ENCODE measurements at places on chromosomes 7 and 10.

DNA sequence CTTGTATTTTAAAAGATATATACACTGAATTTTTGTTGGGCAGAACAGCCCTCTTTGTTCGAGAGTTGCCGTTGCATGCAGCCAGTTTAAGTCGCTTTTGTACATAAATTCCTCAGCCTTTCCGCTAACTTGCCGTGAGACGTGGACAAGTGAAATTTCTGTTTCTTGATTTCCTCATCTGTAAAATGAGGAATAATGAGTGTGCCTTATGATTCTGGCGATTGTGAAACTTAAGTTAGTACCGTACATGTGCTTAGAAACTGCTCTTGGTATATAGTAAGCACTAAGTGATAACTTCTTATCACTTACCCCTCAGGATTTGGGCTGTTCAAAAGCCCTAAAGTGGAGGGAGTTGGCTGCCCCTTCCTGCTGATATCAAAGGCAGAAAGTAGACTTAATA, 1.4 kb downstream of the CCNJ start:
- DNase-seq: no peak

GRCh38 chr7:47281161-47281560, 300.8 kb downstream of the TNS3 start:
- no peak for DNase-seq

- no peak for DNase-seq
Measured at GRCh38 chr10:113033991-113034390, 83.9 kb downstream of the TCF7L2 start.

DNA sequence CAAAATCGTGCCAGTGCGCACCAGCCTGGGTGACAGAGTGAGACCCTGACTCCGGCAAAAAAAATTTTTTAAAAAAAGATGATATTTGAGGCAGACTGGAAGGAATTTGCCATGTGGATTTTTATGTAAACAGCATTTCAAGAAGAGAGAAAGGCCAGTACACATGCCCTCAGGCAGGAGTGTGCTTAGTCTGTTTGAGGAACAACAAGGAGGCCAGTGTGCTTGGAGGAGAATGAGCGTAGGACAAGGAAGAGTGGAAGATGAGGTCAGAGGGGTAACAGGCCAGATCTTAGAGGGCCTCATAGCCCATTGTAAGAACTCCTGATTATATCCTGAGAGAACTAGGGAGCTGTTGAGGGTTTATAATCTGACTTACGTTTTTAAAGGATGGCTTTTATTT, 17.2 kb upstream of the STRIP2 start:
- DNase-seq: no peak

- DNase-seq: no peak
Measured at GRCh38 chr10:117327262-117327661, 48.0 kb downstream of the PDZD8 start.

DNA sequence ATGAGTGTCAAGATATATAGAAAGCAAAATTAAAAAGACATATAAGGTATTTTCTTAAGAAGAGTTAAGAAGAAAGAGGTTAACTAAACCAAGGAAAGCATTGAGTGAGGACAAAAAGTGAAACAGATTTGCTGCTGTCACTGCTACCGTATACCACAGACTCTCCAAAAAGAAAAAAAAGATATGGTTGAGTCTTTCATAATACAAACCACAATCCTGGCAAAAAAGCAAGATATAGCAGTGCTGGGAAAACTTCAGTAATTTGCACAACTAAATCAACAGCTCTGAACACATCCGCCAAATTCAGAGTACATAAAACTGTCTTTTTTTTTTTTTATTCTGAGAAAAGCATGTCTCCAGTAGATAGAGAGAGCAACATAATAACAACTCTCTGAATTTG, 114.7 kb downstream of the ETV1 start:
- no peak for DNase-seq

- no peak for DNase-seq
Measured at GRCh38 chr10:92124616-92125143, 166.2 kb downstream of the CPEB3 start.

DNA sequence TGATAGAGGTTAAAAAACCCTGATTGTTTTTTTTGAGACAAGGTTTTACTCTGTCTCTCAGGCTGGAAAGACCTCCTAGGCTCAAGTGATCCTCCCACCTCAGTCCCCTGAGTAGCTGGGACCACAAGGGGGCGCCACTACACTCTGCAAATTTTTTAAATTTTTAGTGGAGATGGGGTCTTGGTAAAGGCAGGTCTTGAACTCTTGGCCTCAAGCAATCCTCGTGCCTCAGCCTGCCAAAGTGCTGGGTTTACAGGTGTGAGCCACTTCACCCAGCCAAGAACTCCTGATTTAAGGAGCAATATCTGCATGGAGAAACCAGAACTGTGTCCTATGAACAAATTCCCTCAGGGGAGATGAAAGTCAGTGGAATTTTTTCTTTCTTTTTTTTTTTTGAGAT, 7.3 kb upstream of the KLHDC10 start:
- peak; percentile 70 for DNase-seq

DNA sequence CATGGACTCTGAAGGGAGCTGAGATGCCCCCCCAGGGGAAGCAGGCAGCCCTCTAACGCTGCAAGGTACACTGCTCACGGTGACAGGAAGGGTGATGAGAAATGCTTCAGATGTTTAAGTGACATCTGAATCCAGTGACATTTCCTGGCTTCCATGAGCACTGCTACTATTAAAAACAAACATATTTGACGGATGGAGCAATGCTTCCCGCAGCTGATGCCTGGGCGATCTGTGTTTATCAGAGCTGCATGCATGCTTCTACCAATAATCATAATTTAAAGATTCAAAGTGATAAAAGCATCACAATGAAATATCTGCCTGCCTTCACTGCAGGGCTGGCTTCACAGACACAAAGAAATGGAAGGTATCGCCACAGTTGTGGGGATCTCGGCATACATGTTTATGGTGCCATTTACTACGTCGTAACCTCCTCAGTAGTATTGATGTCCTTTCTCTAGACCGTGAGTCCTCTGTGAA, 66.1 kb upstream of the AOAH start:
- no peak for DNase-seq

GRCh38 chr10:287026-287709, 151.9 kb downstream of the ZMYND11 start:
- no peak for DNase-seq

DNA sequence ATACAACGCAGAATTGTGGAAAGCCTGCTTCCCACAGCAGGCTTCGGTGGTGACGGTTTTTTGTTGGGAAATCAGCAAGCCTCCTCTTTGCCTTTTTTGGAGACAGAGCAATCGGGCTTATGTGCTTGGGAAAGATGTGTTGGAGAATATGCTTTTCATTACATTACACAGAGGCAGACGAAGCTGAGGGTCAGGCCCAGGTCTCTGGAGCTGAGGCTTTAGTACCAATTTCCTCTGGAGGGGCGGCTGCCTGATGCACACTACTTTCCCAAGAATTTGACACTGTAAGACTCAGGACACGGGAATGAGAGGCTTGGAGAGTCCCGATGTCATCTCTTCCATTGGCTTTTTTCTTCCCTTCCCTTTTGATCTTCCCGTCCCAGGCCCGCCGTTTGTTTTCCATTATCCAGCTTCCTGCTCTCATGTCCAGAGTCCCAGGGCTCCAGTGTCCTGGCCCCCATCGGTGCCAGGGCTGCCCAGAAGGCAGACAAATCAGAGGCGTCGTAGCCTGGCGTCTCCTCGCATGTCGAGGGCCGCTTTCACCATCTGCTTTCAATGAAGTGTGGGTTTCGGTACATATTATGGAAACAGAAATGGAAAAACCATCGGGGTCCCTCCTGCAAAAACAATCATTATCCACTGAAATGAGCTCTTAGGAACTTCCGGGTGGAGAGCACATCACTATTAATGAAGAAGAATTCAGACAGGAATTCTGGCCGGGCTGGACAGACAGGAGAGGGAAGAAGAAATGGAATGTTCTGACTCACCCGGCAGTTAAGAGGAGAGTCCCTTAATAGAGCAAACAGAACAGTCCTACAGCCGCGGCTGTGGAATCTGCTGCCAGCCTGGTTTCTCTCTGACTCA, 123.0 kb upstream of the JCAD start:
- DNase-seq: no peak

DNA sequence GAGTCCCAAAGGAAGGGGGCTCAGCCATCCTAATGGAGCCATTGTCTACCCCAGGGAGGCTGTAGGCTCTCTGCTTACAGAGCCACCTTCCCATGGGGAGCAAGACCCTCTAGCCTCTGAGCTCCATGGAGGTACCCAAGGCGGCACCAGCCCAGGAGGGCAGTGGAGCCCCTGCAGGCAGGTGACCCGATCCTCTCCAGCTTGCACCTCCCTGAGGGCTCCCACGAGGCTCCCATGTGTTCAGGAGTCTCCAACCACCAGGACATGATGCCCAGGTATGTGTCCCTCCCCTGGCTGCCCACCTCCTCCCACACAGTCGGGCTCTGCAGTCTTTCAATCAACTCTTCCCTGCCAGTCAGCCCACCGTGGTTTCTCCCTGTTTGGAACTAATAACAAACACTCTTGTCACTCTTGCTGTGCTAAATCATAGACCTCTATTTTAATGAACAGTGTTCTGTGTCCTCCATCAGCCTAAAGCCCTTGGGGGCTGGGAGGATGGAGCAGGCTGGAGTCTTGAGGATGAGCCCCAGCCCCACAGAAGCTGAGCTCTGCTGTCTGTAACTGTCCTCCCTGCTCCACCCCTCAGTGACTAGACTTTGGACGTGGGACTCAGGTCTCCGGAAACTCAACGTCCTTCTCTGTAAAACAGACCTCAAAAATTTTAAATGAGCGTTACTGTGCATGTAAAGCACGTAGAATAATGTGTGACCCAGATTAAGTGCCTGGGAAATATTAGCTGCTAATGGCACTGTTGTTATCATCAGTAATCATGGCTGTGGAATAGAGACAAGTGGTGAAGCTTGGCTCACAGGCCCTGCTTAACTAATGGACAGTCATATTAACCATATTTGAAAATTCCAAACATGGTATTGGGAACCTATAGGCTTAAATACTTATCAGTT, 298.9 kb downstream of the WDR37 start:
- no peak for DNase-seq

- no peak for DNase-seq
Measured at GRCh38 chr10:126153711-126154628, 234.3 kb downstream of the ADAM12 start.

GRCh38 chr7:29277436-29278215, 83.1 kb downstream of the CHN2 start:
- no peak for DNase-seq

DNA sequence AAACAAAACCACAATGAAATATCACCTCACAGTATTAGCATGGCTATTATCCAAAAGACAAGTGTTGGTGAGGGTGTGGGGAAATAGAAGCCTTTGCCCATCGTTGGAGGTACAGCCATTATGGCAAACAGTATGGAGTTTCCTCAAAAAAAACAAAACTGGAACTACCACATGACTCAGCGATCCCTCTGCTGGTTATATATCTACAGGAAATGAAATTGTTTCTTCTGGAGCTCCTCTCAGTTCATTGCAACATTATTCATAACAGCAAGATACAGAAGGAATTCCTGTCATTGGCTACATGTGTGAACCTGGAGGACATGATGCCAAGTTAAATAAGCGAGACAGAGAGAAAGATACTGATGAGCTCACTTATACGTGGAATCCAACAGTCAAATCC, 2.4 kb upstream of the UBE3C start:
- DNase-seq: peak; percentile 15

DNA sequence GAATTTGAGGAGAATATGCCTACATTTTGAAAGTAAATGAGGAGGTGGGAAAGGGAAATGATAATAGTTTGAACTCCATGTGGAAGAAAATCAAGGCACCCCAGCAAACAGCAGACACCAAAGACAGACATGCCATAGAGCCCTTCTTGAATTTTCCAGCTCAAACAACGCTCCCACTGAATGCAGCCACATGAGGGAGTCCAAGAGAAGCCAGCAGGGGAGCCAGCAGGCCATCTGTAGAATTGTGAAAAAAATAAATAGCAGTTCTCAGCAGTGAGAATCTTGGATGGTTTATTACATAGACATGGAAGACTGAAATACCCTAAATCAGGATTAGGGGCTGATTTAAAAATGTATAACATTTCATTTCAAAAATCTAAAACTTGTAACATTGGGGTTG, 1567.3 kb upstream of the LRRTM3 start:
- peak; percentile 11 for DNase-seq

GRCh38 chr10:48383393-48383792, 76.9 kb downstream of the MAPK8 start:
- no peak for DNase-seq

DNA sequence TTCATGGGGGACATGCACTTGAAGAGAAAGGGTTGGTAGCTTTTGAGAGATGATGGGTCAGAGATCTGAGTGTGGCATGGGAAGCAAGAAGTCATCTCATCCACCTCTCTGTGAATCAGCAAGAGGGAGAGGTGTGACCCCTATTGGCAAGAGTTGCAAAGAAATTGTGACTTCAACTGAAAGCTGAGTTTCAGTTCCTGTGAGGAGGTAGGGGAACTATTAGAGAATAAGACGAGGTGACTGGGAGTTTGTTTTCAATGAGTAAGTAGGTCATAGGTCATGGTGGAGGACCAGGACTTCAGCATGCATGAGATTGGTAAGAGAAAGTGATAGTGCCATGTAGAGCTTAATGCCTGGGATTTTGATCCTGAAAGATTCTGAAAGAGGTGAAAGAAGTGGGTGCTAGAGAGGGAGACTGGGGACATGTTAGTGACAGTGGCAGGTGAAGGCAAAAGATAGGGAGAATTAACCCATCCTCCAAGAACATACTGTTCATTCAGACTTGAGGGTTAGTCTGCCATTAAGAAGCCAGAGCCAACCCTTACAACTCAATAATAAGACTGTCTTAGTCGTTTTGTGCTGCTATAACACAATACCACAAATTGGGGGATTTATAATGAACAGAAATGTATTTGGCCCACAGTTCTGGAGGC, 75.5 kb upstream of the CAPZA2 start:
- peak; percentile 27 for DNase-seq

DNA sequence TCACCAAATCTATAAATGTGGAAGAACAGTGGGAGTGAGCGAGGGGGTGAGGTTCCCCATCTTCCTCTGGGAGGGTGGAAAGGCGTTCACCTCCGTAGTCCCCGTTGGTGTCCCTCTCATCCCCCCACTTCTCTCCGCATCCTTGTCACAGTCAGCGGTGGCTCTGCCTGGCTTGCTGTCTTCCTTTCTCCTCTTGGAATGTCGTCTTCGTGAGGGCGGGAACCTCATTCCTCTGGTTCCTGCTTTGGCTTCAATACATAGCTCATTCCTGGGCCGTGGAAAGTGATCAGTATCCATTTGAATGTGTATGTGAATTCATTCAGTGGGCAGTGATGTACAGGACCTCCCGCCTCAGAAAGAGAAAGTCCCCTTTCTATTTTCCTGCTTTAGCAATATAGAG, 289.4 kb downstream of the CAMK1D start:
- no peak for DNase-seq
